Activated gamma-delta T cell treated with Interleukin-2 at 50 U/mL for 16 hours (primary cell): ENCODE measurements at places on chromosomes 2 and 18.

DNA sequence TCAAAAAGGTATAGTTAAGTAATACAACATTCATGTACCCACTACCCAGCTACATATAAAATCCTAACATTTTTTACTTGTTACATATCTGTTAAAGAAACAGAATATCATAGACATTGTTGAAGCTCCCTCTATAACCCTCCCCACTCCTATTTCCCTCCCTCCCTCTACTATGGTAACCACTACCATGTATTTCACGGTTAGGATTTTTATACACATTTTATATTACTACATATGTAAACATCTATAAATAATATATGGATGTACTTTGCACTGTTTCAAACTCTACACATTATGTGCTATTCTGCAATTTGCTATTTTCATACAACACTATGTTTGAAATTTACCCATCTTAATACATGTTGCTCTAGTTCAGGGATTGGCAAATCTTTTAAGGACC, 36.3 kb downstream of the THOC1 start:
- no peak for DNase-seq

DNA sequence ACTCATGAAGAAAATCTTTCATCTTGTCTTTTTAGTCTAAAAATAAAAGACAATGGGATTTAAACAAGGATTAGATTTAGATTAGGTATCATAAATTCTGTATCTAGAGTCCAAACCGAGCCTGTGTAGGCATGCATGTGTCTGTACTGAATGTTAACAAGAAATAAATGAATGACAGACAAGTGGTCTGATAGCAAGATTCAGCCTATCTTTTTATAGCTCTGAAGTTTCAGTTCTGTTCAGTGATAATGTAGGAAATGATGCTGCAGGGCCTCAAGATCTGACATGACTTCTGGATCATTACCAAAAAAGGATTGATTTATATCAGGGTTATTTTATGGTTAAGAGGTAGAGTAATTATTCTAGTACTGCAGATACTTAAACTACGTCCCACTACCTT, 137.0 kb upstream of the ATP5MC3 start:
- no peak for DNase-seq

DNA sequence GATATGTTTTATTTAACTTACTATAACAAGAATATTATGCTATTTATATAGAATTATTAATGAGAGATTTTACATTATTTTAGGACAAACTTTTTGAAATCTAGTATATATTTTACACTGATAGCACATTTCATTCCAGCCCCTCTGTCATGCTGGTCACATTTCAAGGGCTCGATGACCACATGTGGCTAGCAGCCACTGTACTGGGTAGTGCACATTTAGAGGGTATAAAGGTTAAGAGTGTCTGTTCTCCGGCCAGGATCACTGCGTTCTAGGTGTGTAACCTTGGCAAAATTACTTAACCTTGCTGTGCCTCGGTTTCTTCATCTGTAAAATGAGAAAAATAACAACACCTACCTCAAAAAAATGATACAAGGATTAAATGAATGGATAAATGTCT, 87.2 kb upstream of the TNP1 start:
- no peak for DNase-seq

DNA sequence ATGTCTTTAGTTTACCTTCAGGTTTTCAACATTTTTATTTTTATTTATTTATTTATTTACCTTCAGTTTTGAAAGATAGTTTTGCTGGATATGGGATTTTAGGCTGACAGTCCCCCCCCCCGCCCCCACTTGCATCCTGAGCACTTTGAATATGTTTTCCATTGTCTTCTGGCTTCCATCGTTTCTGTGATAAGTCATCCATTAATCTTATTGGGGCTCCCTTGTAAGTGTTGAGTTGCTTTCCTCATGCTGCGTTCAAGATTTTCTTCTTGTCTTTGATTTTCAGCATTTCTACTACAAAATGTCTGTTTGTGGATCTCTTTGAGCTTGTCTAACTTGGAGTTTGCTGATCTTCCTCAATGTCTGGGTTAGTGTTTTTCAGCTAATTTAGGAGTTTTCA, 19.4 kb upstream of the LDLRAD4 start:
- no peak for DNase-seq

GRCh38 chr2:190036071-190036470, 26.5 kb downstream of the MSTN start:
- no peak for DNase-seq

- no peak for DNase-seq
Observed at GRCh38 chr2:200367155-200367554, 60.7 kb downstream of the SPATS2L start.

GRCh38 chr18:7619676-7620075, 52.6 kb downstream of the PTPRM start:
- no peak for DNase-seq

GRCh38 chr2:8162552-8162951, 519.3 kb upstream of the ID2 start:
- no peak for DNase-seq

GRCh38 chr2:54767921-54768320, 44.5 kb downstream of the EML6 start:
- DNase-seq, result no peak
